ENCODE measurements at places on chromosomes 12 and 14. TPM values are rescaled to one million over a fixed set of nuclear protein-coding genes. Genes with fewer than 3 reads are reported as not detected.

CCDC175 gene
- 0.79 TPM for total RNA-seq

PLA2G1B gene
- not detected for total RNA-seq

- DNase-seq: no peak
These were observed 30.0 kb downstream of the GALNT4 start for GRCh38 chr12:89494411-89495231.

OR6C2 gene
- total RNA-seq: not detected

KERA gene
- total RNA-seq: not detected

ASIC1 gene
- 1.9 TPM for total RNA-seq

DNA sequence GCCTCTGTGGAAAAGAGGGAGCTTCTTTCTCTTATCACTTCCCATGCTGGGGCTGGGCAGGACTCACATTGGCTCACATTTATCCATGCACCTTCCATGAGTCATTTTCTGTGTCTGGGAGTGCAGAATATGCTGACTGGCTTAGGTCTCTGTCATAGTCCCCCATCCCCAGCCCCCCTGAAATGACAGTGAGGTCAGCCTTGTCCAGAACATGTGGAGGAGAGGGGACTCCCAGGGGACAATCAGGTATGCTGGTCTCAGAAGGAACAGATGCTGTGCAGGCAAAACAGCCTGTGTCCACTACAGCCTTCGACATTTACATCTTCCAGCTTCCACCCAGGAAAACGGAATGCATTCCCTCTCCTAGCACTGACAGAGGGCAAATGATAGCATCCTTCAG is 35.0 kb downstream of the ADGRD1 start:
- peak; percentile 11 for DNase-seq

LMNTD1 gene
- not detected for total RNA-seq

DNA sequence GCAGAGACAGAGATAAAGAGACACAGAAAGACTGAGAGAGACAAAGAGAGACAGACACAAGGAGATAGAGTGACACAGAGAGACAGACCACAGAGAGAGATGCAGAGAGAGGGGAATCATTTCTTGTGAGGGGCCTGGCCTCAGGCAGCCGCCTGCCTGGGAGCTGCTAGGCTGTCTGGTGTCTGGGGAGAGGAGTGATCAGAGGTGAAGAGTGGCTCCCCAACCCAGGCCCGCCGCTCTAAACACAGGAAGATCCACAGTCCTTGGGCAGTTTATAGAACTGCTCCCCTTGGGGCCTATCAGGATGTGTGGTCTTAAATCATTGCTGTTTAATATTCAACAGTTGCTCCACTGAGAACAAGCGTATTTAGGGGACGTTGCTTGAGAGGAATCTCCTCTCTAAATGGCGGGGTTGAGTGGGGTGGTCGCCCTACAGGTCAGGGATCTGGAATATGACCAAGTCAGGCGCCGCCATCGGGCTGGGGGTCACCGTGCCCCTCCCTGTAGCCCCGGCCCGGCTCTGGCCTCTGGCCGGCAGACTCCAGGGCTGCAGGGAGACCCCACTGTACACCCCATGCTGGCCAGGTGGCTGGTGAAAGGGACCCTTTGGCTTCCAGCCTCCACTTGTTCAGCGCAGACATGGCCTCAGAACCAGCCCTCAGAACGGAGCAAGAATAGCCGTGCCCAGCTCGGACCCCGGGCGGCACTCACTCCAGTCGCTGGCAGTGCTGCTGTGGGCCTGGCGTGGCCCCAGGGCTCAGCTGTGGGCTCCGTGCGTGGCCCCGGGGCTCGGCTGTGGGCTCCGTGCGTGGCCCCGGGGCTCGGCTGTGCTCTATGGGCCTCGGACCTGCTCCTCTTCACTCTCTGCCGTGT is 89.4 kb downstream of the GALNT9 start:
- DNase-seq: no peak

RPGRIP1 gene
- total RNA-seq: not detected
